CD4-positive, CD25-positive, alpha-beta regulatory T cell (primary cell): ENCODE measurements at places on chromosomes 3 and 15.

DNA sequence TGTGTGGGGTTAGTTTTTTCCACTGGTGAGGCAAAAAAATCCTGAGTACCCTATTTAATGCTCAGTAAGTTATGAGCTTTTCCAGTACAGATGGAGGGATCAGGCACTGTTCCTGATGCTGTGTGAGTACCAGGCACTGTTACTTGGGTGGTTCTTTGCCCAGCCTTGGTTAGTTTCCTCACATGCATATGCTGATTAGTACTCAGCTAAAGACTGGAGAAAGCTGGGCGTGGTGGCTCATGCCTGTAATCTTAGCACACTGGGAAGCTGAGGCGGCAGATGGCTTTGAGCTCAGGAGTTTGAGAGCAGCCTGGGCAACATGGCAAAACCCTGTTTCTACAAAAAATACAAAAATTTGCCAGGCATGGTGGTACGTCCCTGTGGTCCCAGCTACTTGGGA is 210.3 kb upstream of the SGO1 start:
- DNase-seq, result no peak

DNA sequence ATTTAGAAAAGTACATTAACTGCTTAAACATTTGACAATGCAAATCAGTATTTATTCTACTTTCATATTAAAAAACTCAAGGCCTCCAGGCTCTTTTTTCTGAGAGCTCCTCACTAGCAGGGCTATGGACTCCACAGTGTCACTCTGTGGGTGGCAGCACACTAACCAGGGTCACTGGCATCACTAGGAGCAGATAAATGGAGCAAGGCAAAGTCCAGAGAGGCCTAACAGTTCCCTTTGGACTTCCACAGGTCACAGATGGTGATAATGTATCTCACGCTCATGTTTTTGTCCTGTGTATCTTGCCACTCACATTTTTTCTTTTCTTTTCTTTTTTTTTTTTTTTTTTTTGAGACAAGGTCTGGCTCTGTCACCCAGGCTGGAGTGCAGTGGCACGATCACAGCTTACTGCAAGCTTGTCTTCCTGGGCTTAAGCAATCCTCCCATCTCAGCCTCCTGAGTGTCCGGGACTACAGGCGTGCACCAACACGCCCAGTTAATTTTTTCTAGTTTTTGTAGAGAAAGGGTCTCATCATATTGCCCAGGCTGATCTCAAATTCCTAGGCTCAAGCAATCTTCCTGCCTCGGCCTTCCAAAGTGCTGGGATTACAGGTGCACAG is 7.8 kb downstream of the SPG21 start:
- no peak for DNase-seq

GRCh38 chr3:71488882-71489281 is 94.6 kb downstream of the FOXP1 start:
- no peak for DNase-seq

DNA sequence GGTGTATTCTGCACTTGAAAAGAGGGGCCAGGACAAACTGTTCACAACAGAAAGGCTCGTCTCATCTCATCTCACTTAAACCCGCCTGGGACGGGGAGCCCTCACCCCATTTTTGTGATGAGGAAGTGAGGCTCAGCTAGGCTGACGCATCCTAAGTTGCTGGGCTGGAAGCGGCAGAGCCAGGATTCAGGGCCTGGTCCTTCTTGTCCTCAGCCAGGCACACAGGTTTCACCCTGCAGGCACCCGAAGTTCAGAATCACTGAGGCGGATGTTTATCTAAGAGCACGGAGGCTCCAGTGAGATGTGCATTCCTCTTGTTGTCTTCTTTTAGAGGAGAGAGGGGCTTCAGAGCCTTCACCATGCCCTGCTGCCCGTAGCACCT is 51.1 kb upstream of the PLXNA1 start:
- DNase-seq, result no peak

GRCh38 chr15:55195996-55196395 is 745 bp downstream of the RSL24D1 start:
- DNase-seq, result no peak
